ENCODE measurements at places on chromosomes 2 and 18.

DNA sequence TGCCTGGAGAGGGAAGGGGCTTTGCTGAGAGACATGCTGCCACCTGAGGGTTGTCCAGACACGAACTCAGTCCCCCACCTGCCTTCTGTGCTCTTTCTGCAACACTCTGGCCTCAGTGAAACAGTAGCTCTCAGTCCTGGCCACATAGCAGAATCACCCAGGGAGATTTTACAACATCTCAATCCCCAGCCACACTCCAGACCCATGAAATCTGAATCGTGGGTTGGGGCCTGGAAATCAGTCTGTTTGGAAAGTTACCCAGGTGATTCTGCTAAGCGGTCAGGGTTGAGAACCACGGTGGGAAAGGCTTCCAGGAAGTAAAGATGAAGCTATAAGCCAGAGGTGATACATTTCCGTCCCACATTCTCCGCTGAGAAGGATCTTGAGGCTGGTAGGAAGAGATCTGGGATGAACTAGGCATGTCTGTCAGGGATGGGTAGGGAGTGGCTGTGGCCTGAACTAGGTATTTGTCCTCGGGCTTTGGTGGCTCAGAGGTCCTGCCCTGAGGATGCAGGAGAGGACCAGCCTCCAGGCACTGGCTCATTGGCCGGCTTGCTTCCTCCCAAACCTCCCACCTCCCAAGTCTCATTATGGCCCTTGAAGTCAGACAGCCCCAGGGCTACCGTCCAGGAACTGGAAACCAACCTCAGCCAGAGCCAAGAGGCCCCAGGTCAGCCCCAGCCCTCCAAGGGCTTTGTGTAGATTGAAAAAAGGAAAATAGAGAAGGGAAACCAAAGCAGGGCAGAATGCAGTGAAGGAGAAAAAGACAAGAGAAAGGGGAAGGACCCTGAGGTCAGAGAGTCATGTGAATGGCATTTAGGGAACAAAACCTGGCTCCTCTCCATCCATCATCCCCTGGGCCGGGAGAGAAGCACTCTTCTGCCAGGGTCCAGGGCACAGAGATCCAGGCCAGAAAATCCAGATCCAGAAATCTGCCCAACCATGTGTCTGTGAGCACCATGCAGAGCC is 119.6 kb downstream of the ZFP36L2 start:
- DNase-seq: no peak

DNA sequence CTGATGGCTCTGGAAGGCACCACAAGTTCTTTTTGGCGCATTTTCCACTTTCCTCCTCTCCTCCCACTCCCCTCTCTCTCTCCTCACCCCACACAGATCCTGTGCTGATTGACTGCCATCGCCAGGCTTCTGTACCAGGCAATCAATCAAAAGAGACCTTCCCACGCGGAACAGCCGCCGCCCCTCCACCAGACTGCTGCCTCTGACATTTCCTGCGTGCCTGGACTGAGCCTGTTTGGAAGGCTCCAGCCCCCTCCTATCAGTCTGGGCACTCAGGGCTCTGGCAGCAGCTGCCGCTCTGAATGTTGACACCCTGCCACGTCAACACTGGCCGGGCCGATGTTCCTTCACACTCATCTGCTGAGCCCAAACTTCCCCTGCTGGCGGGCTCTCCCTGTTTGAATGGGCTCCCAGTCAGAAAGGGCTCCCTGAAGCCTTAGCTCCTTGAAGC is 467.7 kb downstream of the EPHA4 start:
- no peak for DNase-seq

GRCh38 chr18:76978616-76979015 is 154.0 kb downstream of the MBP start:
- DNase-seq: no peak

DNA sequence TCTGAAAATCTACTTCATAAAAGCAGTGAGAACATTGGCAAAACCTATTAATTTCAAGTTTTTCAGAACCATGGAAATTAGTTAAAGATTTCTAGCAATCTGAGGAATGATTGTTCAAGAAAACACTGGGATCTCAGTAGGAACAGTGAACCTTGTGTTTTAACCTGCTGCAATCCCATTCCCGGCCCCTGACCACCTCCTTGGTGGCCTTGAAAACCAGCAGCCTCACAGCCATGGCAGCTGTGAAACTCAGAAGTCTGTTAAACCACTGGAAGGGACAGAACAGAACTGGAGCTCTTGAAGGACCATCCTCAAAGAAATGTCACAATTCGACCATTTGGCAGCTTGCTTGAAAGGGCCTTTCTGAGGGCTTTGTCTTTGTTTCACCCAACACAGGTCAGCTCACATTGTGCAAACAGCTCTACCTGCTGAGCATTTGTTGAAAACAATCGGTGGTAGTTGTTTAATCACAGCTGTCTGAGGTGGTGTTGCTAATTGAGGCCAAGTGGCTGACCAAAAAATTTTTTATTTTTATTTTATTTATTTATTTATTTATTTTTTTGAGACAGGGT is 25.8 kb downstream of the NEDD4L start:
- DNase-seq: no peak

- DNase-seq: no peak
These were observed 116.9 kb downstream of the SMAD7 start for GRCh38 chr18:48833701-48834412.

DNA sequence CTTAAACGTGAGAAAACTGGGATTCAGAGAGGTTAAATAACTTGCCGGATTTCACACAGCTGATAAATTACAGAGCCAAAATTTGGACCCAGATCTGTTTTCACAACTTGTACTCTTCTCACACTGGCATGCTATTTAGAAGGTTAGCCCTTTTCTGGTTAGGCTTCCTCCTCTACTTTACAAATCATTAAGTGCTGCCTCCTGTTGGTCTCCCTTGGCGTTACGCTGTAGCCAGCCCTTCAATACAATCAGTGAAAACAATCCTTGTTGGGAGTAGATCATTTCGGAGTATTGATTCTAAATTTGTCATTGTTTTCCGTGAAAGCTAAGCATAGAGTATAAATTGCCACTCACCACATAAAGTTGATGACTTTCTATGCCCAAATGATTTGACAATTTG is 153.5 kb downstream of the ARHGAP15 start:
- no peak for DNase-seq

DNA sequence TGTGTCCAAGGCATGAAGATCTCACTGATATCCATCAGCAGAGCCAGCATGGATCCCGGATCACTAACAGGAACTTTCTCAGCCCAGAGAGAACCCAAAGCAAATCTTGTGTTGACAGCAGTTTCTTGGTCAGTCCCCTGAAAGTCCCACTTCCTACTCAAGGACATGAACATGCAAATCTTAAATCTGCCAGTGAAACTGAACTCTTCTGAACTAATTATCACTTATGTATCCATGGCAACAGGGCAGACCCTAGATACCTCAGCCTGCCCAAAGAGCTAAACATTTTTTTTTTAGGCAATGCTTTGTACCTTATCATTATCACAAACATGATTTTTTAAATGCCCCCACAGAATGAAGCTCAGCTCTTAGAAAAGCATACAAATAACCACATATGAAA is 127.8 kb upstream of the DDX18 start:
- no peak for DNase-seq

DNA sequence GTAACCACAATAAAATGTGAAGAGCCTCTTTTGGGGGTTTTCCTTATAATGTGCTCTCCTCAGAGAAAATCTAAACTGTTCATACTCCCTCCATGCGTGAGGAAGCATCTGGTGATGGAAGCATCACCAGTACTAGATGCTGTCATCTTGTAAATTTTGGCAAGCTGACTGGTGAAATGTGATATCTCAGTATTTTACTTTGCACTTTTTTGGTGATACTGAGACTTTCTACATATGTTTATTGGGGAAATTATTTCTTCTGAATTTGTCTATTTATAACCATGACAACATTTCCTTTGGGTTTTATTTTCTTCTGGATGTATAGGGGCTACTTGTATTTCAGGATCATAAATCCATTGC is 95.9 kb upstream of the DLGAP1 start:
- no peak for DNase-seq

DNA sequence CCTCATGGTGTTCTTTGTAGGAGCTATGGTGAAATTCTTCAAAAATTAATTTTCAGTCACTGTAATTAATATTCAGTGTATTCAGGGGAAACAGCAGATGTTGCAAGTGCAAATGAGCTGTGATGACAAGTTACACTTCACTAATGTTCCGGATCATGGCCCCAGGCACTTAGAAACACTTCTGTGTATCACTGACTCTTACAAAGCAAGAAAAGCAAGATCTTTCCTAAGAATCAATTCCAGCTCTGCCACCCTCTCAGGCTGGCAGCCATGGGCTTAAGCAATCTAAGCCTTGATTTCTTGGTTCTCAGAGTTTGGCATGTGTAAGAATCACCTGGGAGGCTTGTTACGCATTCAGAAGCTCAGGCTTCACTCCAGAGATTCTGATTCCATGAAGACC is 78.0 kb downstream of the MARCHF4 start:
- no peak for DNase-seq

DNA sequence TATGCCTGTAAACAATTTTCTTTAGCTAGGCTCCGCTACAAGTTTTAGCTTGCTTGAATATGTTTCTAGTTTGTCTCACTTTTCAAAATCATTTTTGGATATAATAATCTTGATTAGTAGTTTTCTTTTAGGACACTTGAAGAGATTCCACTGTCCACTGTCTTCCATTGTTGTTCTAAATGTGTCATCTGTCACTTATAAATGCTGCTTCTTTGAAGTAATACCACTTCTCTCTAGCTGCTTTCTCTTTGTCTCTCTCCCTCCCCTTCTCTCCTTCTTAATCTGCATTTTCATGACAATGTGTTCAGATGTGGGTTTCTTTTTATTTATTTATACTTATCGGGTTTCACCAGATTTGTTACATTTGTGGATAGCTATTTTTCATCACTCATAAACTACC is 73.7 kb upstream of the DPP10 start:
- no peak for DNase-seq

Data from NCI-H2107 (cell line).